GF-D8 (cell line): ENCODE measurements at places on chromosomes 11 and 22.

DNA sequence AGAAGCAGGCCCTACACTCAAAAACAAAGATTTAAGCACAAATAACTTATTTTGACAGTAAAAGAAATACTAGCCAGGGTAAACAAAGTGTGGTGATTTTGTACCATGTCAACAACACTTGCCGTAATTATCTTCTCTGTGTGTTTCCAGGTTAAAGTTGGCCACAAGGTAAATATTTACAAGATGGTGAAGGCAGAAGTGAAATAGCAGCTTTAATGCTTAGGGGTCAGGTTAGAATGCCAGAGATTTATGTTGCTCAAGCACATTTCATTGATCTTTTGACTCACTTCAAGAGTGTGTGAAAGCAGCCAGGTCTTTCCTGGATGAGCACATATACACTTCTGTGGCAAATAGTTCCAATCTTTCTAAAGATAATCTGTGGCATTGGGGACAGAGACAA lies 270.2 kb upstream of the LUZP2 start:
- no peak for DNase-seq

- no peak for DNase-seq
Measured at GRCh38 chr11:85665733-85666132, 804 bp upstream of the CREBZF start.

GRCh38 chr11:96254087-96254486 lies 88.9 kb downstream of the MAML2 start:
- DNase-seq = no peak

GRCh38 chr11:1168256-1168655 lies 10.5 kb downstream of the MUC5AC start:
- no peak for DNase-seq
